ENCODE measurements at places on chromosomes 12 and 14. TPM values are rescaled to one million over a fixed set of nuclear protein-coding genes. Genes with fewer than 3 reads are reported as not detected.

DNA sequence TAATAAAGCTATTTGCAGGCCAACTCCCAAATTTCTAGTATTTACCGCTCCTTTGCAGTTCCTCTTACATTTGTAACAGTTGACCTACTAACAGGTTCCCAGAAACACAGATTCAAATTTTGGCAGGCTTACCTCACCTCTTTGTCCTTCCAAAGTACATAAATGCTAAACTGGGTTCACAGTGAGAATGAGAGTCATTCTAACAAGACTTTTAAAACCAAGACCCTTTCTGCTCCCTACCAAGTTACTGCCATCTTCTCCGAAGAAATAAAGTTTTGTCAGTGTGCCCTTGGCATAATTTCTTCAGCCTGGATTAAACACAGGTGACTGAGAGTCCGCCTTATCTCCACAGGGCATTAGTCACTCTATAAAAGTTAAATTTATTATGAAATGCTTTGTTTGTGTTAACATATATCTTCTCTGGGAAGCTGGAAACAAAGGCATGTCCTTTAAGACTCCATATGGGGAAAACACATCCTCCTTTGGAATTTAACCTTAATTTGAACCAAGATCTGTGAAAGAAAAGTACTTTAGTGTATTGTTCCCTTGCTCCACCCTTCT is 28.2 kb downstream of the FOXA1 start:
- H3K27me3 ChIP-seq, result no peaks in the 10 kb centered on the region
- no peaks in the 10 kb centered on the region for H3K4me1 ChIP-seq
- no peaks in the 10 kb centered on the region for H3K36me3 ChIP-seq
- H3K27ac ChIP-seq, result no peak overlapping the region

DNA sequence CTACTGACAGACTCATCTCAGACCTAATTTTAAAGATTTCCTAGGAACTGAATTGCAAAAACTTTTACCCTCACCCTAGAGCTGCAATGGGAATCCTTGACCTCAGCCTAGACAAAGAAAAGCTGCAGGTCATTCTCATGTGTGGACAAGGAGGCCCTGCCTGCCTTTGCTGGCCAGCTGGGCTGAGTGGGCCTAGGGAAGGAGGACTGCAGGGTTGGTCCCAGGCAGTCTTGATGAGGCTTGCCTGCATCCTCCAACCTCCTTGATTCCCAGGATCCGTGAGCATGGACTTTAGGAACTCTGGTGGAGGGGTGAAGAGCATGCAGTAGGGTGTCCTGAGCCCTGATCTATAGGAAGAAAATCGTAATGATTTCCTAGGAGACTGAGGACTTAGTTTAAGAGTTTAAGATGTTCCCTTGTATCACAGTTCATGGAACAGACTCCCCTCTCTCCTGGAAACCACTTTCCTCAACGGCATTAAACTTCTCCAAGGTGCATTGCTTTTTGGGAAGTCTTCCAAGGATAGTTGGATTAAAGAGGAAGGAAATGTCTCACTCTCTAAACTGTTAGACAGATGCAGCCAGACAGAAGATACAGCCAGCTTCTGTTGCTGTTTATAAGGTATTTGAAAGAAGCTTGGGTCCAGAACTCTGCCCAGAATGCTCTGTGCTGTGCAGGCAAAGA is 55.4 kb upstream of the DDX11 start:
- H3K36me3 ChIP-seq, result no peaks in the 10 kb centered on the region
- H3K27me3 ChIP-seq, result peaks cover 5% of the 10 kb centered on the region
- no peak overlapping the region for H3K4me3 ChIP-seq
- H3K4me1 ChIP-seq, result no peaks in the 10 kb centered on the region

DNA sequence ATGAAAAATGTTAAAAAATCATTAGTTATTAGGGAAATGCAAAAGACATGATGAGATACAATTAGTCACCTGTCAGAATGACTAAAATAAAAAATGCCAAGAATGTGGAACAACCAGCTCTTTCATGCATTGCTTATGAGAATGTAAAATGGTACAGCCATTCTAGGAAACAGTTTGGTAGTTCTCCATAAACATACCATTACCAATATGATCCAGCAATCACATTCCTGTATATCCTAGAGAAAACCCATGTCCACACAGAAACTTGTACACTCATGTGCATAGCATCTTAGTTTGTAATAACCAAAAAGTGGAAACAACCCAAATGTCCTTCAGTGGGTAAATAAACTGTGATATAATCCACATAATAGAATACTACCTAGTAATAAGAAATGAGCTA is 245.7 kb downstream of the FUT8 start:
- no peak for DNase-seq
- H3K4me1 ChIP-seq, result no peaks in the 10 kb centered on the region
- no peak overlapping the region for H3K4me3 ChIP-seq
- no peak overlapping the region for H3K27ac ChIP-seq
- H3K36me3 ChIP-seq, result no peaks in the 10 kb centered on the region
- H3K27me3 ChIP-seq, result no peaks in the 10 kb centered on the region

GRCh38 chr12:126219654-126220279 is 1154.5 kb downstream of the AACS start:
- peaks cover 15% of the 10 kb centered on the region for H3K4me1 ChIP-seq
- no peaks in the 10 kb centered on the region for H3K36me3 ChIP-seq
- no peak overlapping the region for H3K27ac ChIP-seq

DNA sequence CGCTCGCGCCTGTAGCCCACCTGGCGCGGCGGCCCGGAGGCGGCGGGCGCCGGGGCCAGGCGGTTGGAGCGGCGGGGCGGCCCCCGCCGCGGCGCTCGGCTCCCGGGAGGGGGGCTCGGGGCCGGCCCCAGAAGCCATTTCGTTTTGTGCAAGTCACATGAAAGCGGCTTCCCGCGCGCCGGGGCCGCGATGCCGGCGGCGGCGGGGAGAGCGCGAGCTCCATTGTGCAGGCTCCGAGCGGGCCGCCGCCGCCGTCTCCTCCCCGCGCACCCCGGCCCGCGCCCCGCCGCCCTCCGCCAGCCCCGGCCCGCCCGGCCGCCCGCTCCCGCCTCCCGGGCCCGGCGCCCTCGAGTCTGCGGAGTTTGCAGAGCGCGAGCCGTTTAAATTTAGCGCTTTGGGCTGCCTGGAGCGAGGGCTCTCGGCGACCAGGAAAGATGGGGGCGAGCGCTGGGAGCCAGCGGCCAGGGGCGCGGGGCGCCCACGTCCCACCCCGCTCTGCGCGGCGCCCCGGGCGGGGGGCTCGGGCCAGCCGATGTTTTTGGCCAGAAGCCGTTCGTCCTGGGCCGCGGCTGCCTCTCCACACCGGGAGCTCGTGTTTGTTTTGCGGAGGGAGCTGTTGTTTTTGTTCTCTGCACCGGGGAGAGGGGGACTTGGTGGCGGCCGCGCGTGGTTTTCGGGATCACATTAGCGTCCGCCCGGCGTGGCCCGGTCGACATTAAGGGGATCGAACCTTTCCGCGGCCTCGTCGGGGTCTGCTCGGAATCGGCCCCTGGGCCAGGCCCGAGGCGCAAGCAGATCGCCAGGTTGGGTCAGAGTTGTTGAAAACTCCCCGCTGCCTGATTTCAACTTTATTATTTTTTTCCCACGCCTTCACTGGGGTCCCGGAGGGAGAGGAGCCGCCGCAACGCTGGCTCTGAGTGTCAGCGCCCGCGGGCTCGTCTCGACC is 982 bp downstream of the BCL7A start:
- peak overlapping the region; percentile 82 for H3K4me3 ChIP-seq
- H3K36me3 ChIP-seq, result no peaks in the 10 kb centered on the region
- H3K27ac ChIP-seq, result peak overlapping the region; percentile 76
- no peaks in the 10 kb centered on the region for H3K27me3 ChIP-seq
- H3K4me1 ChIP-seq, result peaks cover 18% of the 10 kb centered on the region
- peak; percentile 95 for DNase-seq

DNA sequence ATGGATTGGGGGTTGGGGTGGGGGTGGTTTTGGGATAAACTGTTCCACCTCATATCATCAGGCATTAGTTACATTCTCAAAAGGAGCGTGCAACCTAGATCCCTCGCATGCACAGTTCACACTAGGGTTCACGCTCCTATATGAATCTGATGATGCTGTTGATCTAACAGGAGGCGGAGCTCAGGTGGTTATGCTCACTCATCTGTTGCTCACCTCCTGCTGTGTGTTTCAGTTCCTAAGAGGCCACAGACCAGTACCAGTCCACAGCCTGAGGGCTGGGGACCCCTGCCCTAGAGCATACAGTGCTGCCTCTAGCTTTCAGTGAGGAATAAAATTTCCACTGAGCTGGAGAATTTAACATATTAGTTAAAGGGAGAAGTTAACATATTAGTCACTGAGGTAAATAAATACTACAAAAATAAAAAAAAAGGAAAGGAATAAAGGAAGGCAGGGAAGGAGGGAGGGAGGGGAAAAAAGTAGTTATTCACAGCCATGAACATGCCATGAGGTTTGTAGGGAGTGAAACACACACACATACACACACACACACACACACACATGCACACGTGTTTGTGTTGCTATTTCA is 612.7 kb upstream of the TBX3 start:
- no peak overlapping the region for H3K27ac ChIP-seq
- no peaks in the 10 kb centered on the region for H3K4me1 ChIP-seq
- no peak for DNase-seq
- H3K36me3 ChIP-seq, result no peaks in the 10 kb centered on the region

- no peak for DNase-seq
- no peaks in the 10 kb centered on the region for H3K36me3 ChIP-seq
- H3K4me3 ChIP-seq, result no peak overlapping the region
- H3K27me3 ChIP-seq, result no peaks in the 10 kb centered on the region
- peaks cover 5% of the 10 kb centered on the region for H3K4me1 ChIP-seq
Measured at GRCh38 chr14:89767861-89768268, 186.7 kb downstream of the EFCAB11 start.

- no peak overlapping the region for H3K4me3 ChIP-seq
- no peaks in the 10 kb centered on the region for H3K27me3 ChIP-seq
- peak; percentile 79 for DNase-seq
- H3K4me1 ChIP-seq, result peaks cover 53% of the 10 kb centered on the region
- peak overlapping the region; percentile 87 for H3K27ac ChIP-seq
- H3K36me3 ChIP-seq, result no peaks in the 10 kb centered on the region
Measured at GRCh38 chr12:26631846-26632245, 201.1 kb downstream of the ITPR2 start.

DNA sequence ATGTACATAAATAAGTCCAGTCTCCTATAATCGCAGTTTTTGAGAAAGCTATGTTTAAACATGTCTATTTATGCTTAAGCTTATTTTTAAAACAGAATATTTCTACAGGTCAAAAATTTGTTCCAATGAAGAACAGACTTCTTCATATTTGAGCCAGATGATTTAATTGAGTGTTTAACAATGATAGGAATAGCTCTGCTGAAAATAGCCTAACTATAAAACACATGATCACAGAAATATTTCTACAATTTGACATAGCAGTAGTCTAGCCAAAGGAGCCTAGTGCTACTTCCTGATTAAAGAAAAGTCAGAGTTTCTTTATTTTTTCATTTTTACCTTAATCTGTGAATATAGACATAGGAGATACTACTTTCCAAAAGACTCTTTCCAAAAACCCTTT is 29.4 kb downstream of the DCP1B start:
- no peak for DNase-seq
- no peaks in the 10 kb centered on the region for H3K36me3 ChIP-seq
- peaks cover 17% of the 10 kb centered on the region for H3K4me1 ChIP-seq
- H3K27ac ChIP-seq, result no peak overlapping the region
- no peak overlapping the region for H3K4me3 ChIP-seq

GRCh38 chr12:51959211-51959610 is 7.7 kb downstream of the ACVR1B start:
- no peaks in the 10 kb centered on the region for H3K27me3 ChIP-seq
- no peak overlapping the region for H3K4me3 ChIP-seq
- H3K4me1 ChIP-seq, result peaks cover 11% of the 10 kb centered on the region
- no peaks in the 10 kb centered on the region for H3K36me3 ChIP-seq

DNA sequence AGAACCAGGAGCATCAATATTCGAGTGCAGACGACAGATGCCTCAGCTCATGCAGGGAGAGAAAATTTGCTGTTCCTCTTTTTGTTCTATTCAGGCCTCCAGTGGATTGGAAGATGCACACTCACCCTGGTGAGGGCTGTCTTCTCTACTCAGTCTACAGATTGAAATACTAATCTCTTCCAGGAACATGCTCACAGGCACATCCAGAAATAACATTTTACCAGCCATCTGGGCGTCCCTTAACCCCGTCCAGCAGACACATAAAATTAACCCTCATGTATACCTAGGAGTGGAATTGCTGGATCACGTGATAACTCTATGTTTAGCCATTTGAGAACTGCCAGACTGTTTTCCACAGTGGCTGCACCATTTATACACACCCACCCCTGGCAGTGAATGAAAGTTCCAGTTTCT is 4.5 kb upstream of the OAS2 start:
- H3K27ac ChIP-seq, result no peak overlapping the region
- H3K27me3 ChIP-seq, result no peaks in the 10 kb centered on the region
- no peaks in the 10 kb centered on the region for H3K36me3 ChIP-seq
- H3K4me3 ChIP-seq, result no peak overlapping the region
- H3K4me1 ChIP-seq, result peaks cover 6% of the 10 kb centered on the region

- H3K36me3 ChIP-seq, result no peaks in the 10 kb centered on the region
- H3K27ac ChIP-seq, result no peak overlapping the region
- no peaks in the 10 kb centered on the region for H3K4me1 ChIP-seq
- H3K27me3 ChIP-seq, result no peaks in the 10 kb centered on the region
- no peak overlapping the region for H3K4me3 ChIP-seq
Measured at GRCh38 chr14:91009501-91010152, 50.8 kb downstream of the RPS6KA5 start.

DNA sequence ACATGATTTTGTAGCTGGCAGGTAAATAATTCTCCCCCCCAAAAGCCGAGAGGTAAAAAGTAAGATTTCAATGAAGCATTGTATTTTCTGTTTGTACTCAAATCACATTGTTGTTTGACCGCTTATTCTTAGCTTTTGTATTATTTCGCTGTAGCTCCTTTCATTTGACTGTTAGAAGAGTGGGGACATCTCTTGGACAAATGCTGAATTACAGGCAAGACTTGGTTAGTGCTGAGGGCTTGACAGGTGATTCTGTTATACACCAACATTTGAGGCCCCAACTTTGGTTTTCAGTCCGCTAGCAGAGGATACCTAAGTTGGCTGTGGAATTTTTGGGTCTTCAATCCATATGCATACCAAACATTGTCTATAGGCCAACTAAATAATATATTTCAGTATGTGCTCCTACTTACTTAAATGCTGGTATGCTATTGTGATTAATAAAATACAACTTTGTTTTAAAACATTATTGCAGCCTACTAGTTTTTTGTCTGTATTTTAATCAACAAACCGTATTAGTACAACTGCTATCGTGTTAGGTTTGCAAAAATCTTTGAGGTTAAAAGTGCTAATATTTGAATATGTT is 102.2 kb downstream of the ERC1 start:
- no peaks in the 10 kb centered on the region for H3K27me3 ChIP-seq
- H3K27ac ChIP-seq, result no peak overlapping the region

- DNase-seq, result no peak
- H3K4me1 ChIP-seq, result no peaks in the 10 kb centered on the region
- peaks cover 3% of the 10 kb centered on the region for H3K36me3 ChIP-seq
- no peak overlapping the region for H3K4me3 ChIP-seq
Measured at GRCh38 chr14:100144996-100145646, 14.3 kb downstream of the DEGS2 start.

- no peak overlapping the region for H3K4me3 ChIP-seq
- peak; percentile 58 for DNase-seq
- H3K4me1 ChIP-seq, result peaks cover 45% of the 10 kb centered on the region
- H3K27ac ChIP-seq, result peak overlapping the region; percentile 99
- no peaks in the 10 kb centered on the region for H3K36me3 ChIP-seq
Measured at GRCh38 chr14:51395361-51395849, 155.4 kb downstream of the TMX1 start.

- H3K27me3 ChIP-seq, result no peaks in the 10 kb centered on the region
- H3K4me3 ChIP-seq, result no peak overlapping the region
- no peak for DNase-seq
- H3K36me3 ChIP-seq, result no peaks in the 10 kb centered on the region
Measured at GRCh38 chr14:23385642-23386265, 8.9 kb downstream of the CMTM5 start.

Gene NPFF
- total RNA-seq, result not detected

Gene STAC3
- 0.36 TPM for total RNA-seq

Gene CRACR2A
- total RNA-seq, result 13.8 TPM

Gene PLEKHA5
- 86.0 TPM for total RNA-seq

Gene VEZT
- total RNA-seq, result 86.3 TPM

Gene GOLT1B
- total RNA-seq, result 65.7 TPM

Gene OTX2
- not detected for total RNA-seq

Gene LMNTD1
- total RNA-seq, result not detected
